Foreskin fibroblast (primary cell): ENCODE measurements at places on chromosomes 6 and 20.

- DNase-seq, result peak; percentile 99
These were observed 68.5 kb downstream of the MRPL14 start for GRCh38 chr6:44058617-44059358.

DNA sequence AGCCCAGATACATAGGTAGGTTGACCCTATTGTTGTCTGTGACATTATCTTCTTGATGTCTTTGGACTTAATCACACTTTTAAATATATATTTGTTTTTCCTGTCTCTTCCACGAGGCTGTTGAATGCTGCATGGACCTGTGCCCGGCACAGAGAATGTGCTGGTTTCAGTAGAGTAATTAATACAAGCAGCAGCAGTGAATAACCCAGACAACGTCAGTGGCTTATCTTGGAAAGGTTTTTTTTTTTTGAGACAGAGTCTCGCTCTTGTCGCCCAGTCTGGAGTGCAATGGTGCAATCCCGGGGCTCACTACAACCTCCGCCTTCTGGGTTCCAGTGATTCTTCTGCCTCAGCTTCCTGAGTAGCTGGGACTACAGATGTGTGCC, 108.2 kb downstream of the CDH26 start:
- DNase-seq, result no peak

GRCh38 chr6:39956936-39957335, 22.7 kb upstream of the MOCS1 start:
- no peak for DNase-seq

- no peak for DNase-seq
These were observed 71.2 kb upstream of the NAA20 start for GRCh38 chr20:19945732-19946670.

DNA sequence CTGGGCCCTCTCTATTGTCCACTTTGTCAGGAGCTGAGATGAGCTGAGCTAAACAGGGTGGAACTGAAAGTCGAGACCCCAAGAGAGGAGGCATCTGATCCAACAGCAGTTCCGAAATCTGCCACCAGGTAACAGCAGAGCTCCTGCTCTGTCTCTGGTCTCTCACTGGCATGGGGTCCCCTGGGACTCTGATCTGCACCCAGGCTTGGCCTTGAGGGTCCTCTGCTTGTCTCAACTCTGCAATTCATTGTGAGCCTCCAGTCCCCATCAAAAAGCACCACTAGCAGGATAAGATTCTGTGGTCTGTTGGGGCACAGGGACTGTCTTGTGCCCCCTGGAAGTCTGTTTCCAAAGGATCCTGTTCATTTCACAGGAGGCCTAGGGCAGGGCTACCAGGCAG, 62.5 kb upstream of the TOP1 start:
- no peak for DNase-seq

DNA sequence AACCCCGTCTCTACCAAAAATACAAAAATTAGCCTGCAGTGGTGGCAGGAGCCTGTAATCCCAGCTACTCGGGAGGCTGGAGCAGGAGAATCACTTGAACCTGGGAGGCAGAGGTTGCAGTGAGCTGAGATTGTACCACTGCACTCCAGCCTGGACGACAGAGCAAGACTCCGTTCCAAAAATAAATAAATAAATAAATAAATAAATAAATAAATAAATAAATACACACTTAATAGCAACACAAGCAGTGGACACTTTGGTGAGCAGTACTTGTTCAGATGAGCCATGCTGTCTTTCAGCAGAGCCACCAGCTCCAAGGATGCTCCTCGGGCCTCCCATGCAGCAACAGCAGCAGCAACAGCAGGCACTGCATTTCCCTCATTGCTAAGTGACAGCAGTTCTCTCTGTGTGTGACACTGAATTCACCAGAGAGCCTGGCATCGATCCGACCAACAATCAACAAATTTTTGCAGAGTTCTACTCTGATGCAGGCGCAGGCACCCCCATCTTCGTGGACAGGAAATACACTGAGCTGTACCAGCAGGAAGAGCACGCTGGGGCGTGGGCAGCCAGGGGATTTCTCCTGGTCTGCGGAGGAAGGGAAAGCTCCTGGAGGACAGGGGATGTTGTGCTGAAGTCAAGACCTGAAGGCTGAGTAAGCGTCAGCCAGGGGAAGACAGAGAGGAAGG, 54.0 kb upstream of the SNX9 start:
- no peak for DNase-seq

GRCh38 chr6:14031516-14031915, 86.1 kb upstream of the CD83 start:
- DNase-seq, result peak; percentile 38

GRCh38 chr6:52423971-52424381, 3.8 kb downstream of the EFHC1 start:
- DNase-seq, result peak; percentile 85

DNA sequence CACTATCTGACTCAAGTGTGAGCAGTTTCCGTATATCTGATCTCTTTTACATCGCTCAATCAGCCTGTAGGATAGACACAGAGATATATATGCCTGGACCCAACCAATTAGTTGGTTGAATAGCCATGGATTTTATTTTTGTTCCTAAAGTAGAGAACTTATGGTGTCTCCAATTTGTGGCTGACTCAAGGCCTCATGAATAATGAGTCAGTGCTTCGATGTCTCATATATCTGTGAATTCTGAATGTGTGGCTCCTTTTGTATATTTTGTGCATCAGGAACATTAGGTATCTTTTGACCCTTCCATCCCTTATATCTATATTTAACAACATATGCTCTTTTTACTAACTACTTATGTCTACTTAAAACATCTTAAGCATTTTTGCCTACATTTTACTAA, 64.5 kb downstream of the OR2B2 start:
- no peak for DNase-seq

DNA sequence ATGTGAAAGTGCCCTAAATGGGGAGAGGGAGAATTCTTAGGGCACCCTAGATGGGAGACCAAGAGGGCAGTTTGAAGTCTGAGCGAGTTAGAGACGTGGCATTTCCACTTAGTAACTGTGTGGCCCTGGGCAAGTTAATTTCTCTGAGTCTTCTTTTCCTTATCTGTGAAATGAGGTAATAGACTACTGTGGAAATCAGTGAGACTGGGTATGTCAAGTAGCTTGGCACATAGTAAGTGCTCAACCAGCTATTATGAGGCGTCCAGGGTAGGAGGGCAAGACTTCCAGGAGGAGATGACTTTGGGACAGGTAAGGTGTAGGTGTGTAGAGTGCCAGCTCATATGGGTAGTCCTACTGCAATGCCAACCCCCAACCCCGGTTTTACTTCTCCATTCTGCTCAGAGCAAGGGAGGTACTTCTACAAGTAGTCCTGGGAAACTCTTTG, 770 bp downstream of the KIF3B start:
- no peak for DNase-seq

DNA sequence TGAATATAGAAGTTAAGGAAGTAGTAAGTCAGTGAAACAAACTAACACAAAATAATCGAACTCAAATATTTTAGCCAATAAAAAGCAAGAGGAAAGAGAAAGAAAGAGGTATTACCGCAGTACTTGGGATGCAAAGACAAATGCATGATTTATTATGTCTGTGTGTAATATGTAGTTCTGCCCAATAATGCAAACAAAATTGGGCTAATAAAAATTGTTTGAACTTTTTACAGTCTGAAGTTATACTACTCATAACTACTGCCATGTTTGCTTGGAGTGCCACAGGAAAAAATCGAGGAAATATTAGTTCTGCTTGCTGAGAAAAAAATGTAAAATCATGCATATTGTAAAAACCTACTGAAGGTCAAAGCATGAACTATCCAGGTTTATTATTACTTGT, 360.3 kb upstream of the KCNQ5 start:
- DNase-seq, result no peak

GRCh38 chr6:121236984-121237383, 97.3 kb downstream of the TBC1D32 start:
- no peak for DNase-seq

DNA sequence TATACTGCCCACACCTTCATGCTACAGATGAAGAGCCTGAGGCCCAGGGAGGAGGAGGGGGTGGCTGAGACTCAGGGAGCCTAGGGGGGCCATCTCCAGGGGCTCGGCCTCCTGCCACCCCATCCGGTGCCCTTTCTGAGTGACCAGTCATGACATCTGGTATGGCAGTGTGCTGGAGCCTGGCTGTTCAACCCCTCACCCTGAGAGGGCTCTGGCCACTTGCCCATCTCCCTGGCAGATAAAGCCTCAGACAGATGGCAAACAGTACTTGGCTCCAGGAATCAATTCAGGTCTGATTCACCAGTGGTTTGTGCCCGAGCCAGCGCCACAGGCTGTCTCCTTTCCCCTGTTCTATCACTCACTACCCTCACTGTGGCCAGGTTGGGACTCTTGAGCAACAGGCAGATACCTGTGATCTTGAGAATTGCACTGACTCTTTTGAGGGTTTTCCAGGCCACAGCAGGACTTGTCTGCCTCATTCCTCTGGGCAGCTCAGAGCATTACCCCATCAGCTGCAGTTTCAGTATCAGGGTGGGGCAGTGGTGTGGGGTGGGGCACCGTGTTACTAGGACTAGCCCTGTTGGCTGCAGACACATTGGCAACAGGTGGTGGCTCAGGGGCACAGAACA, 22.8 kb downstream of the SRSF3 start:
- DNase-seq, result peak; percentile 47

DNA sequence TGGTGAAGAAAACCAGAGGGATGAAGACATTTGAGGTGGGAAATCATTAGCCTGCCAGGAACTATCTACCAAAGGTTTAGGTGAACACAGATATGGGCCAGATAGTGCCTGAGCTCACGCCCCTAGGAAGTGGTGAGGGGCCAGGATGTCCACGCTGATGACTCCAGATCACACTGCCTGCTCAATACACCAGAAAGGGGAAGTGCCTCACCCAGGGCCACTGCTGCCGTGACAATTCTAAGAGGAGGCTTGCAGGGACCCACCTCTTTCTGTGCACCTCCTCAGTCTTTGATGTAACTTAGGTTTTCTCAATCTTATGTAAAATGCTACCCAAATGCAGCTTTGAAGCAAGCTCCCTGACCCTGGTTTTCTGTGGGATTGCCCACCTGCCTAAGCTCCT, 5.4 kb upstream of the RAB44 start:
- no peak for DNase-seq

DNA sequence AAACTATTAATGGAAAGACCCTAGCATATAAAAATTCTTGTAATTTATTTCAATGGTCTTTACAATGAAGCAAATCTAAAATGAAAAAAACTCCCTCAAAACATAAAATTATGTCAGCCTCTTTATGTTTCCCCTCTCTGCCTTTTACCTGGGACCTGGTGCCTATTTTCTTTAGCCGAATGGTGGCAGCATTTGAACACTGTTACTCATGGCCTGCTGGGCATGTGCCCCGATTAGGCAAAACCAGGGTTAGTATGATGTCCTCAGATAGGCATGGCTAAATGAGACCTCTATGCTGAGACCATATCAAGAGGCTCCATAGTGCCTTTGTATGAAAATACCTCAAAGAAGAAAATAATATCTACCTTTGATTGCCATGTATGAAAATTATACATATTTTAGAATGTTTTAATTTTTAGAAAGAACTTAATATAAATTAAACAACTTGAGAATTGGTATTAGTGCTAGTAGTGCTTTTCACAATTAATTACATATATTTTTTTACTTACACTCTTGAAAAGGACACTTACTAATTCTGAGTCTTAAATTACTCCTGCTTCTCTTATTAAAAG, 22.5 kb upstream of the C6orf58 start:
- peak; percentile 71 for DNase-seq

DNA sequence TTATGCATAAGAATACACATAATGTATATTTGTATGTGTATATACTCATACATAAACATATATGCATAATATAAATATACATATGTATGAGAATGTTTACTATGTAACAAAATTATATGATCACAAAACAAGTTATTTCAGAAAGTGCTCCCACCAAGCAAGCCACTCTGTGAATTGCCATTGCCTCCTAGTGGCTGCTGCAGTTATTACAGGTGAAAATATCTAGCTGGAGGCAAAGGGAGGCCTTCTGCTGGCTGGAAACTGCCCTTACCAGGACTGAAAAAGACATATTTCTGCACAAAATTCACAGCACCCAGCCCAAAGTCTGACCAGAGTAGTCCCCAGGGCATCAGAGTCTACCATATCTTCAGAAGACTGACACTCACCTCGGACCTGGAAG, 14.4 kb upstream of the ADAM33 start:
- peak; percentile 68 for DNase-seq

DNA sequence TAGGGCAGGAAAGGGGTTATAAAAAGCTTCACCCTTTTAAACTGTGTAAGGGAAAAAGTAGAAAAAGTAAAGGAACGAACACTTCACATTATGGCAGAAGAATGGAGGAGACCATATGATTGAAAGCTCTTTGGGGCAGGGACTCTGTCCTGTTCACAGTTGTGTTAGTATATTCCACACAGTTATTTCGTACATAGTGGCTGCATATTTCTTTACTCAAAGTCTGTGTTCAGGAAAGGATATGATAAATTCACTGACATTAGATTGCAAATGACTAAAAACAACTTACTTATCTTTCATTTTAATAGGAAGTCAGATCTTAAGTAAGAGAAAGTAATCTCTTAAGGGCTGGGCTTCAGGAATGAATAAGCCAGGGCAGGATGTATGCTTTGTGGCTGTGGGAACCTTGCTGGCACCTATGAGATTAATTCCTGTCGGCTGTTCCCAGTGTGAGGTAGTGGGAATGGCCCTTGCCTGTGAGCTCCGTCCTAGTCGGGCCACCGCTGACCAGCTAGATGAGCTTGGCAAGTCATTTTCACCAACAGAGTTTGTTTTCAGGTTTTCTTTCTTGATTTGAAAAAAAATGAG, 11.2 kb downstream of the PPP1R14C start:
- no peak for DNase-seq

DNA sequence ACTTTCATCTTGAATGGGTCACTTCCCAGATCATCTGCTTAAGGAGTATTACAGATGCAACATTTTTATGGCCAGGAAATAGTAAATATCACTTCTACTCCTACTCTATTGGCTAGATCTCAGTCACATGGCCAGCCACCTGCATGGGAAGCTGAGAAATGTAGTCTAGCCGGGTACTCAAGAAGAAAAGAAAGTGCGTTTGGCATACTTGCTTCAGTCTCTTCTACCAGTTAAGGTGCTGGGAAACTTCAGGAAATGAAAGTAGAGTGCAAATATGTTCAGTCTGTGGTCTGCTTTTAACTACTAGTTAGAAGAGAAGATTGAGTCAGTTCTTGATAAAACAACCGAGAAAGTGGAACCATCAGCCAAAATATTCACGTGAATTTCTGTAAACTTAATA, 129.2 kb downstream of the PDSS2 start:
- DNase-seq, result no peak

- no peak for DNase-seq
These were observed 18.2 kb downstream of the WRNIP1 start for GRCh38 chr6:2783188-2783963.

- peak; percentile 19 for DNase-seq
These were observed 42.8 kb downstream of the HLA-DPB1 start for GRCh38 chr6:33118525-33119123.

DNA sequence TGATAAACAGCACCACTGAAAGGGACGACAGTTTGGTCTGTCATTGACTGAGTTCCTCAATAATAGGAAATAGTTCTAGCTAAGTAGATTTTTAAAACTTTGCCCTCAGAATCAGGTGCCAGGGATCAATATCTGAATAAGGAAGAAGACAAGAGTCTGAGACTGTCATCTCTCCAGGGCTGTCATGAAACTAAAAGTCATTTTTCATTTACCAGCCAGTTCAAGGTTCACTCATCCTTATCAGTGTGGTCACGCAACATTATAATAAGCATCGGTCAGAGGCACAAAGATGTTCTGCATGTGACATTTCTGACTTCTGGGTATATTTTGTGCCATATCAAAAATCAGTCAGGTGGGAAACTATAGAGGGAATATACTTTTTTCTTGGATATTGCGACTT, 52.5 kb upstream of the E2F3 start:
- no peak for DNase-seq

GRCh38 chr6:16961577-16961976, 140.3 kb upstream of the STMND1 start:
- no peak for DNase-seq

GRCh38 chr20:10696650-10697049, 22.9 kb upstream of the JAG1 start:
- no peak for DNase-seq
